ENCODE measurements at places on chromosomes 5 and 9. TPM values are rescaled to one million over a fixed set of nuclear protein-coding genes. Genes with fewer than 3 reads are reported as not detected.

SPINK4 gene
- total RNA-seq = not detected

LRRC19 gene
- not detected for total RNA-seq

RNF180 gene
- total RNA-seq = 6.4 TPM

TAF11L3 gene
- not detected for total RNA-seq

TICAM2 gene
- 1.5 TPM for total RNA-seq

BTNL8 gene
- not detected for total RNA-seq

ADGRD2 gene
- total RNA-seq = not detected

PPP2R2B gene
- total RNA-seq = not detected

IGIP gene
- total RNA-seq = 3.7 TPM

GDA gene
- not detected for total RNA-seq

FOXI1 gene
- not detected for total RNA-seq

HEMGN gene
- not detected for total RNA-seq

CDK7 gene
- total RNA-seq = 60.7 TPM

KIAA0825 gene
- total RNA-seq = 1.0 TPM

C5orf46 gene
- 0.18 TPM for total RNA-seq

Measured in endothelial cell of coronary artery (primary cell).